ENCODE measurements at places on chromosomes 4 and X. TPM values are rescaled to one million over a fixed set of nuclear protein-coding genes. Genes with fewer than 3 reads are reported as not detected.

GATB gene
- total RNA-seq = 24.1 TPM

UGT2B15 gene
- not detected for total RNA-seq

DNA sequence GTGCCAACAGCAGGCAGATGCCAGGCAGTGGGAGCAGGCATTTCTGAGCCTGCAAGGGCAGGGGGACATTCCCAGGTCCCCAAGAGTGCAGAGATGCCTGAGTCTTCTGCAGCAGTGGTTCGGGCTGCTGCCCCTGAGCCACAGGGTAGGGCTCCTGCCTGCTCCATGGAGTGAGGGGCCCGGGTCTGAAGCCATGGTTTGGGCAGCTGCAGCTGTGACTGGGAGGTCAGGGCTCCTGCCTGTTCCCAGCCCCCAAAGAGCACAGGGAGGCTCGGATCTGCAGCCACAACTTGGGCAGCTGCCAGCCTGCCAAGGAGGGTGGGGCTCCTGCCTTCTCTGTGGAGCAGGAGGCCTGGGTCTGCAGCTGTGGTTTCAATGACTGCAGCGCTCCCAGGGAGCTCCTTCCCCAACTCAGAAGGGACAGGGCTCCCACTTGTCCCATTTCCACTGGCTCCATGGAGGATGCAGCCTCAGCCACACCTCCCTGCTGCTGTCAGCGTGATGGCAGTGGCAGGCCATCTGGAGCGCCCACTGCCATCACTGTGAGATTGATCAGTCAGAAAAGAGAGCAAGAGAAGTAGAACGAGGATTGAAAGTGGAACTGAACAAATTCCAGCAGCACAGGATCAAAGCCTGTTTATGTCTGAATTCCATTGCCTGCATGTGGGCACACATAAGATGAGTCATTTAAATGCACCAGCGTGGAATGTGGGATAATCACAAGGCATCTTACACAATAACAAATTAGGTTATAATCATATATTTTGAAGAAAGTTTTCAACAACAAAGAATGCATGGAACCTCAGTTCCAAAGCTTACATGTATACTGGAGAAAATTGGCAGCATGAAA, 93.1 kb upstream of the CXorf51A start:
- H3K4me1 ChIP-seq = no peaks in the 10 kb centered on the region
- no peak for DNase-seq
- H3K36me3 ChIP-seq = no peaks in the 10 kb centered on the region

BMX gene
- not detected for total RNA-seq

GPR50 gene
- total RNA-seq = not detected

- H3K27ac ChIP-seq = no peak overlapping the region
- H3K4me1 ChIP-seq = no peaks in the 10 kb centered on the region
- no peak overlapping the region for H3K4me3 ChIP-seq
- no peaks in the 10 kb centered on the region for H3K27me3 ChIP-seq
- H3K36me3 ChIP-seq = no peaks in the 10 kb centered on the region
- DNase-seq = no peak
These were observed 540.9 kb downstream of the TRIML1 start for GRCh38 chr4:188680004-188680666.

- DNase-seq = no peak
- no peak overlapping the region for H3K4me3 ChIP-seq
- no peaks in the 10 kb centered on the region for H3K36me3 ChIP-seq
- H3K27me3 ChIP-seq = no peaks in the 10 kb centered on the region
- H3K27ac ChIP-seq = no peak overlapping the region
These were observed 870.9 kb upstream of the FRG1 start for GRCh38 chr4:189069772-189070171.

- no peaks in the 10 kb centered on the region for H3K27me3 ChIP-seq
- H3K27ac ChIP-seq = no peak overlapping the region
- H3K36me3 ChIP-seq = no peaks in the 10 kb centered on the region
- H3K4me3 ChIP-seq = no peak overlapping the region
These were observed 980 bp upstream of the GIMD1 start for GRCh38 chr4:106369456-106370060.

CNKSR2 gene
- total RNA-seq = 33.8 TPM

FATE1 gene
- total RNA-seq = not detected

DNA sequence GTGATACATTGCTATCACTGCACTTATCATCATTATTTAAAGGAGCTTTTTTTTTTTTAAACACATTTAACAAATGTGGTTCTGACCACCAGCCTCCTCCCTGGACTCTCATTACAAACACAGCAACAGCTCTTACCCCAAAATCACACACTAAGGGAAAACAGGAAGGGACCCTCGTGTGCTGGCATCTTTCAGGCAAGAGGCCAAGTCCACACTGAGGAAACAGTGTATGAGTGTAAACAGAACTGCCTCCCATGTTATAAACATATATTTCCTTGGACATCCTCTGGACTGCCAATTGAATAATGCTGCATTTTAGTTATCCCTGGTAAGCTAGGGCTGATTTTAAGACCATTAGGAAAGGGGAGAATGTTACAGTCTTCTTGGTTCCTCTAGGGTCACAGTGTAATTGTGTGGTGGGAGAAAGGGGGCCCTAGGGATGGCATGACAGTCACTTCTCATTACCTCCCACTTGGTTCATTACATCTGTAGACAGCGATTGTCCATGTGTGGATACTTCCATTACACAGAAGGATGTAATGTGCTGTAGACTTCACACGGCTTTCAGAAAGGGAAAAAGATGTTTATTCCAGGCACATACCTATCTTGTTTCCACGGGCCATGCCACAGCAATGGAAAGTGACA, 244.6 kb upstream of the TET2 start:
- H3K27me3 ChIP-seq = no peaks in the 10 kb centered on the region
- DNase-seq = no peak
- no peak overlapping the region for H3K4me3 ChIP-seq
- H3K4me1 ChIP-seq = no peaks in the 10 kb centered on the region

VSIG4 gene
- total RNA-seq = 18.7 TPM

All from stomach (tissue), 19 donors.